Colonic mucosa (tissue), 4 donors: ENCODE measurements at places on chromosomes 6 and 20. TPM values are rescaled to one million over a fixed set of nuclear protein-coding genes. Genes with fewer than 3 reads are reported as not detected.

Gene TOP1
- total RNA-seq = 85.5 TPM

Gene PBOV1
- total RNA-seq = not detected

Gene CGA
- total RNA-seq = not detected

Gene TMEM181
- total RNA-seq = 33.2 TPM

Gene TREML2
- 0.11 TPM for total RNA-seq

Gene CYP24A1
- total RNA-seq = 0.07 TPM

Gene GRM1
- total RNA-seq = not detected

Gene DNPH1
- total RNA-seq = 99.4 TPM

Gene LTA
- total RNA-seq = 0.35 TPM

Gene NKX2-2
- total RNA-seq = 1.4 TPM

DNA sequence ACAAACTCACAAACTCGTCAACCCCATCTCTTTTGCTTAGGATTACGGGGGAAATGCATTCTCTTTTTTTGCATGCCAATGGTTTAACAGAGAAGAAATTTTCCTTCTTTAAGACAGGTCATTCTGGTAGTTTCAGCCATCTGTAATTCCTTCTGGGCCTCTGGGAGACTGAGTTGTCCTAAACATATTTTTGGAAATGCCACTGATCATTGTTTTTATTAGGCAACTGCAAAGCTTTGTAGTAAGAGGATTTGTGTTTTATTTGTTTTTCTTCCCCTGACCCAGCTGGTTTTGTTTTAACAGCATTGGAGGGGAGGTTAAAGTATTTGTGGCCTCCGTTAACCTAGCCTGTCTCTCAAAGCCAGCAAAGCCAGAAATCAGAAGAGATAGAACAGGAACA, 73.1 kb upstream of the ISM1 start:
- no peaks in the 10 kb centered on the region for H3K27me3 ChIP-seq
- H3K4me1 ChIP-seq = no peaks in the 10 kb centered on the region
- H3K4me3 ChIP-seq = no peak overlapping the region
- H3K36me3 ChIP-seq = no peaks in the 10 kb centered on the region

- no peak overlapping the region for H3K27ac ChIP-seq
- DNase-seq = peak; percentile 38
- no peaks in the 10 kb centered on the region for H3K36me3 ChIP-seq
- no peaks in the 10 kb centered on the region for H3K4me1 ChIP-seq
Measured at GRCh38 chr20:12570371-12570770, 438.4 kb upstream of the SPTLC3 start.

GRCh38 chr20:64079273-64080012, at the start of gene RGS19:
Gene RGS19, minus strand, starts transcription at chr20:64079518. Its CDS starts 2,632 bp downstream, at chr20:64076886.
- peak; percentile 68 for DNase-seq
- H3K4me3 ChIP-seq = peak within 1 kb of the TSS; percentile 59
- H3K4me1 ChIP-seq = peaks cover 3% of the 10 kb centered on the region
- peak within 1 kb of the TSS; percentile 78 for H3K27ac ChIP-seq

- H3K36me3 ChIP-seq = no peaks in the 10 kb centered on the region
- H3K27ac ChIP-seq = no peak overlapping the region
- no peak overlapping the region for H3K4me3 ChIP-seq
- H3K27me3 ChIP-seq = no peaks in the 10 kb centered on the region
- no peak for DNase-seq
Measured at GRCh38 chr6:114310053-114310452, 32.8 kb downstream of the HS3ST5 start.

DNA sequence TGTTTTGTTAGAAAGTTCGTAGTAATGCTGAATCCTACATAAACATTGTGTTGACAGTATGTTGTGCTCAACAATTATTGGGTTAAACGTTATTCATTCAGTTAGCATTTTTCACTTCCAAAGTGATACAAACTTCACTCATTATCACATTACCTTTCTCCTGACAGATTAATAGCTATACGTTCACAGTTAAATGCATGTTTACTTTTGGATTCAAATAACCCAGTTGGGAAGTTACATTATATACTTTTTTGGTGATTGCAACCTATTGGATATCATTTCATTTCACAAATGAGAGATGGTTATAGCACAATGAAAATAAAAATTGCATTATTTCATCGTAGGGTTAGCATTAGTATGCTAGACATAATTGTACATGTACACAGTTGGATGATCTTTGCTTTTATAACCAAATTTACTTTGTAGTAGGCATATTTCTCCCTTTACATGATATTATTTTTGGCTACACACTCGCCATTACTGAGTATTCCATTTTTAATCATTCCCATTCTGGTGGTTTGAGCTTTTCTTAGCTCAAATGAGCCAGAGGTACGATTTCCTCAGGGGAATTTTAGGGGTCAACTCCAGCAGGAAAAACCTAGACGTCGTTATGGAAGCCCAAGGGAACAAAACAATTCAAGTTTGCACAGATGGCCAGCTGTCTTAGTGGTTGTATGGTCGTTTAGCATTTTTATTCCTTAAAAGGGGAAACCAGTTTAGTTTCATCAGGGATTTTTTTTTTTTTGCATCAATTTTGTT, 2.1 kb upstream of the HIVEP1 start:
- H3K27ac ChIP-seq = peak overlapping the region; percentile 96
- H3K4me1 ChIP-seq = no peaks in the 10 kb centered on the region
- H3K27me3 ChIP-seq = no peaks in the 10 kb centered on the region

DNA sequence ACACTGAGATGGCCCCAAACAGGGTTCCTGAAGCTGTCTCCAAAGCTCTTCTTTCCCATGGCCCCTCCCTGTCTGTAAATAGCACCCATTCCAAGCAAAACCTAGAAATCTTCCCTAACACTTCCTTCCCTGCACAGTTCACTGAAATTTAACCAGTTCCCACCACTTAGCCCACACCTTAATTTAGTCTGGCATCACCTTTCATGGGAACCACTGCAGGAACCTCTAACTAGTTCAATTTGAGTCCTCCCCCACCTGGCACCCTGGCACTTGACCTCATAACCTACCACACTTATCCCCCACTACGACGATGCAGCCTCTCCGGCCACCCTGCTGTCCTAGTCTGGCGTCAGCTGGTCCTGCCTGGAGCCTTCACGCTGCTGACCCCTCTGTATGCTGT, 278.7 kb downstream of the GMDS start:
- H3K36me3 ChIP-seq = no peaks in the 10 kb centered on the region
- no peaks in the 10 kb centered on the region for H3K27me3 ChIP-seq
- no peak overlapping the region for H3K4me3 ChIP-seq
- no peak for DNase-seq
- no peak overlapping the region for H3K27ac ChIP-seq
- no peaks in the 10 kb centered on the region for H3K4me1 ChIP-seq

GRCh38 chr20:434661-435419, 26.7 kb downstream of the RBCK1 start:
- no peak for DNase-seq
- no peak overlapping the region for H3K4me3 ChIP-seq
- H3K36me3 ChIP-seq = peaks cover 8% of the 10 kb centered on the region
- H3K27me3 ChIP-seq = no peaks in the 10 kb centered on the region

DNA sequence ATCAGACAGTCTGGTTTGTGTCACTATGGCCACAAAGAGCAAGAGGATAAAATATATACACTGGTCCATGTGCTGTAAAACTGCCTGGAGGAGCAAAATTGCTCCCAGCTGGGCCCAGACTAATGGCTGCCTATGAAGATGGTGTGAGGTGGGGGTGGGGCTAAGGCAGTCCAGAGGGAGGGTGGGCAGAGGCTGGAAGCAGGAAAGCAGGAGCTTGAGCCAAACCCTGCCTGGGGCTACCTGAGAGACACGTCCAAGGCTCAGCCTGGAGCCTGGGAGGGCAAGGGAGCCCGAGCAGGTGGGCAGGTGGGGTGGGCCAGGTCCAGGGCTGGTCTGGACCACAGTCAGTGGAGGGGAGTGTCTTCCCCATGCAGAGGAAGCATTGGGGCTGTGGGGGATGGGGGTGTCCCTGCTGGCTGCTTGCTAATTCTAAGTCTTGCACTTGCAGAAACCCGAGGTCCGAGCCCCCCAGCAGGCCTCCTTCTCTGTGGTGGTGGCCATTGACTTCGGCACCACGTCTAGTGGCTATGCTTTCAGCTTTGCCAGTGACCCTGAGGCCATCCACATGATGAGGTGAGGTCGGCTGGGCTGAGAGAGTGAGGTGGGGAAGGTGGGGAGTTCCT, 9.5 kb downstream of the HSPA12B start:
- no peaks in the 10 kb centered on the region for H3K27me3 ChIP-seq
- H3K27ac ChIP-seq = no peak overlapping the region
- H3K36me3 ChIP-seq = no peaks in the 10 kb centered on the region
- H3K4me1 ChIP-seq = no peaks in the 10 kb centered on the region
- no peak overlapping the region for H3K4me3 ChIP-seq
- no peak for DNase-seq

GRCh38 chr6:102298051-102298450, 904.5 kb downstream of the GRIK2 start:
- no peaks in the 10 kb centered on the region for H3K27me3 ChIP-seq
- H3K36me3 ChIP-seq = no peaks in the 10 kb centered on the region
- no peak for DNase-seq

DNA sequence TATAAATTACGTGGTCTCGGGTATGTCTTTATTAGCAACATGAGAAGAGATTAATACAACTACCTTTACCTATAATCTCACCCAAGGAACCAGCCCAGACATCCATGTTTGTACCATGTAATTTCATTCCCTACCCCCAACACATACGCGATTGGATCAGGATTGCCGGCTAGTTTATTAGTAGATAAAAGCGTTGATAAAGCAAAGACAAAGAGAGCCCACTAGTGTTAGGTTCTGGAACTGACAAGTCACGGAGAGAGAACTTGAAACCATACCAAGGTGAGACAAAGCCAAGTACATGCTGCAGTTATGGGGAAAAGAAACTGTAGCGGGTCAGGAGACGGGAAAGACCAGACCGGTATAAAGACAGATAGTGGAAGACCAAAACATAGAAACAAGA, 37.4 kb upstream of the FAM135A start:
- no peaks in the 10 kb centered on the region for H3K4me1 ChIP-seq
- DNase-seq = no peak
- H3K4me3 ChIP-seq = no peak overlapping the region
- H3K27ac ChIP-seq = no peak overlapping the region

DNA sequence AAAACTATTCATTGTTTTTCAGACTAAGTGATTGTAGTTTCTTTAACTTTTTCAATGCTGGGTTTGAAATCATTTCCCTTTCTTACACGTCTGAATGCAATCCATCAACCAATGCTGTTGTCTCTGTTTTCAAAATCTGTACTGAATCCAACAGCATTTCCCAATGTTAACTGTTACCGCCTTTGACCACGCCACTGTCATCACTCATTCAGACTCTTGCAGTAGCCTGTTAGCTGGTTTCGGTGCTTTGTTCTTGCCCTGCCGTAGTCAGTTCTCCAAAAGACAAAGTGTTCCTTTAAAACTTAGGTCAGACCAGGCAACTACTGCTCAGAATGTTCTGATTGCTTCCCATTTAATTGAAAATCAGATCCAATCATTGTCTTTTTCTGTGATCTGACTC, 131.3 kb downstream of the PLCB4 start:
- H3K27ac ChIP-seq = no peak overlapping the region
- H3K27me3 ChIP-seq = no peaks in the 10 kb centered on the region
- H3K36me3 ChIP-seq = no peaks in the 10 kb centered on the region
- no peaks in the 10 kb centered on the region for H3K4me1 ChIP-seq
- DNase-seq = no peak

- H3K27ac ChIP-seq = no peak overlapping the region
- no peaks in the 10 kb centered on the region for H3K36me3 ChIP-seq
- no peaks in the 10 kb centered on the region for H3K27me3 ChIP-seq
- H3K4me3 ChIP-seq = no peak overlapping the region
Measured at GRCh38 chr20:59350330-59351156, 50.1 kb downstream of the EDN3 start.

- no peaks in the 10 kb centered on the region for H3K27me3 ChIP-seq
- no peaks in the 10 kb centered on the region for H3K36me3 ChIP-seq
- no peak for DNase-seq
- H3K27ac ChIP-seq = no peak overlapping the region
- no peaks in the 10 kb centered on the region for H3K4me1 ChIP-seq
- H3K4me3 ChIP-seq = no peak overlapping the region
Measured at GRCh38 chr20:9440892-9441291, 73.5 kb upstream of the LAMP5 start.

GRCh38 chr6:78744144-78744543, 123.2 kb upstream of the IRAK1BP1 start:
- DNase-seq = no peak
- no peak overlapping the region for H3K4me3 ChIP-seq
- H3K27me3 ChIP-seq = no peaks in the 10 kb centered on the region
- no peaks in the 10 kb centered on the region for H3K4me1 ChIP-seq

DNA sequence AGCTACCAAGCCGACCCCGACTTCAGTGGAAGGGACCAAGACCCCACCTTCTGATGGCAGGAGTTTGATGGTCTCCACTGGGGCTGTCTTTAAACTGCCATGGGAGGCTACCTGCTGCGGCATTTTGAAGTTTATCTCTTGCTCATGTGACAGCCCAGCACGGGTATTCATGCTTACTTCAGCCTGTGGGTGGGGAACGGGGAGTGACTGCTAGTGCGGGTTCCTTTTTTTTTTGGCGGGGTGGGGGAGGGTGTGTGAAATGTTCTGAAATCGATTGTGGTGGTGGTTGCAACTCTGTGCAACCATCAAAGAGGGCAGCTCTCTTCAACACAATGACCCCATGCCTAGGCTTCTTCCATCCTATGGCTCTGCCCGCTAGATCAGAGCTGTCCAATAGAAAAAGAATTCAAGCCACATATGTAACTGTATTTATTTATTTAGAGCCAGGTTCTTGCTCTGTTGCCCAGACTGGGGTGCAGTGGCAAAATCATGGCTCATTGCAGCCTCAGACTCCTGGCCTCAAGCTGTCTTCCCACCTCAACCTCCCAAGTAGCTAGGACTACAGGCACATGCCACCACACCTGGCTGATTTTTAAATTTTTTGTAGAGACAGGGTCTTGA, 53.7 kb downstream of the PPP1R16B start:
- H3K4me3 ChIP-seq = no peak overlapping the region
- DNase-seq = no peak
- no peaks in the 10 kb centered on the region for H3K36me3 ChIP-seq

DNA sequence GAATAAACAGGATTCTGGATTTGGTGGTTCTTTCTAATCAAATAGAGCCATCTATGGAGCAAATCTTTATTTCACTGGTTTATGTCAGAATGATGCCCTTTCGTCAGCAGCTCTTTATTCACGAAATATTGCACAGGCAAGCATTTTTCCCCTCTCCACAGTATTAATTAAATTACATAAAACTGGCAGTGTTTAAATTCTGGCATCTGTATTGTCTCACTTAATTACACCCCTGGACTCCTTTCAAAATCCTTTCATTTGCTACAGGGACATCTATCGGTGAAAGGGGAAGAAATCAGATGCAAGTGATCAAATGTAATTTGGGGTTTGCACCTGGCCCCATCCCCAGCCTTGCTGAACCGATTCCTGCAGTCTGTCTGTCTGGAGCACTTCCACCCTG, 801.9 kb downstream of the QKI start:
- DNase-seq = no peak
- no peaks in the 10 kb centered on the region for H3K36me3 ChIP-seq
- H3K4me3 ChIP-seq = no peak overlapping the region
